Activated T-cell treated with anti-CD3 and anti-CD28 coated beads, Interleukin-2, amount 50 U/mL, for 72 hours (primary cell): ENCODE measurements at places on chromosomes 7 and 10. TPM values are rescaled to one million over a fixed set of nuclear protein-coding genes. Genes with fewer than 3 reads are reported as not detected.

DNA sequence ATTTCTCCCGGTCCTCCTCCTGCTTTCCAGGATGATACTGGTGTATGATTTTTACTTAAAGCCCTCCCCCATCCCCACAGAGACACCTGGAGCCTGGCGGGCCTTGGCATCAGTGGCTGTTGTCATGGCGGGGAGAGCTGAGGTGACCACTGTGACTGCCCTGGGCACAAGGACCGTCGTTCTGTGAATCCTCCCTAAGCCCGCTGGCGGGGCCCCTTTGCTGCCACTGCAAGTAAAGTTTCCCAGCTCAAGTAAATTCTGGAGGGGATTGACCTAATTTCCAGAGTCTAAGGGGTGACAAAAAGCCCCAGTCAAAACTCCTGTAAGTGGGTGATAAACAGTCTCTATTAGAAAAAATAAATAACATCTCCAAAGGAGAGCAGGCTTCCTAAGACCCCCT is 393.2 kb upstream of the PODXL start:
- H3K27me3 ChIP-seq: peaks cover 20% of the 10 kb centered on the region
- H3K4me1 ChIP-seq: no peaks in the 10 kb centered on the region
- no peak overlapping the region for H3K4me3 ChIP-seq
- H3K27ac ChIP-seq: no peak overlapping the region

DNA sequence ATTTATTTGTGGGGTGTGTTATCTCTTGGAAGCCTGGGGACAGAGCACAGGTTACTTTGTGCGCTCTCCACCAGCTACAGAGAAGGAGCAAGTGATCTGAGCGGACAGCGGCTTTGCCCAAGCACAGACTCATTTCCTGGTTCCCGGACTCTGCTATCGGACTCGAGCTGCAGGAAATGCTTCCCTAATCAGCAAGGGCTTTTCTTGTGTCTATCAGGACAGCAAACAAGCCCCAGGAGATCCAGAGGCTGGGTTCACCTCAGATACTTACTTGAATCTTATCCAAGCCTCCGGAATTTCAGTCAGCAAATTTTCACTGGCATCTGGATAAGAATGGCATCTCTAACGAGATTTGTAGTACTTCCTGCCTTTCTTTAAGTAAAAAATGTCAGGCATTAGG is 27.8 kb downstream of the MRC1 start:
- no peaks in the 10 kb centered on the region for H3K36me3 ChIP-seq
- DNase-seq: no peak
- no peak overlapping the region for H3K4me3 ChIP-seq
- H3K27ac ChIP-seq: no peak overlapping the region
- H3K4me1 ChIP-seq: no peaks in the 10 kb centered on the region

DNA sequence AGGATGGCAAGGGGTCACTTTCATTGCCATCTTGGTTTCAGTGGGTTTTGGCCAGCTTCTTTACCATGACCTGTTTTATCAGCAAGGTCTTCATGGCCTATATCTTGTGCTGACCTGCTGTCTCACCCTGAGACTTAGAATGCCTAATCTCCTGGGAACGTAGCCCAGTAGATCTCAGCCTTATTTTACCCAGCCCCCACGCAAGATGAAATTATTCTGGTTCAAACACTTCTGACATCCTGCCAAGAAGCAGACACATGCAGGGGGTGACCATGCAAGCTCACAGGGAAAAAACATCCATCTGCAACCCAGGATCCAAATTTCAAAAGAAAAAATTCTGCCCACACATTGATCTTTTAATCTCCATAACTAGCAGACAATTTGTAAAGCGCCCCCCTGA is 88.4 kb upstream of the EEPD1 start:
- H3K4me1 ChIP-seq: no peaks in the 10 kb centered on the region
- no peaks in the 10 kb centered on the region for H3K27me3 ChIP-seq

GRCh38 chr7:480531-481218 is 39.0 kb downstream of the PDGFA start:
- H3K27me3 ChIP-seq: peaks cover 12% of the 10 kb centered on the region
- no peak overlapping the region for H3K27ac ChIP-seq
- no peak overlapping the region for H3K4me3 ChIP-seq
- H3K4me1 ChIP-seq: no peaks in the 10 kb centered on the region
- H3K36me3 ChIP-seq: peaks cover 2% of the 10 kb centered on the region
- no peak for DNase-seq

GRCh38 chr7:84617265-84618030 is 422.9 kb upstream of the SEMA3A start:
- no peak overlapping the region for H3K27ac ChIP-seq
- no peak for DNase-seq
- H3K4me3 ChIP-seq: no peak overlapping the region

- no peak overlapping the region for H3K4me3 ChIP-seq
- H3K36me3 ChIP-seq: no peaks in the 10 kb centered on the region
- H3K27me3 ChIP-seq: no peaks in the 10 kb centered on the region
- H3K27ac ChIP-seq: no peak overlapping the region
- DNase-seq: no peak
Observed at GRCh38 chr7:152865011-152865410, 105.5 kb downstream of the ACTR3B start.

DNA sequence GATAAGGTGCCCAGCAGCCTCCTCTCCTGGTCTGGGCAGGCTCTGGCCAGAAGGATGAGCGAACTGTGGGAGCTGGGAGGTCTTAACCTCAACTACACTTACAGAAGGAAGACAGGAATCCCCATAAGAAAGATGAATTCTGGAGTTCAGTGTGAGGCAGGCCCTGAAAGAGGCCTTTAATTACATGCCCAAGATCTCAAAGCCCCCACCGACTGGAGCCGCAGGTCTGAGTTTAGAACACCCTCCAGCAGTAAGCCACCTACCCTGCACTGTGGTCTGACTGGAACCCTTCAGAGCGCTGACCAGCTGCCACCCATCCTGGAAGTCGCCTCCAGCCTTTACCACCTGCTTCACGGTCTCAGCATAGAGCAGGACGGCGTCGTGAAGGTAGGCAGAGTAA is 28.2 kb upstream of the ACSL5 start:
- H3K4me1 ChIP-seq: no peaks in the 10 kb centered on the region
- H3K4me3 ChIP-seq: no peak overlapping the region
- H3K27ac ChIP-seq: no peak overlapping the region
- DNase-seq: no peak

Gene KLF14
- total RNA-seq: 0.09 TPM

Gene GIMAP5
- total RNA-seq: 50.5 TPM
